NCI-H69 (cell line): ENCODE measurements at places on chromosomes 5 and 9.

GRCh38 chr5:121968910-121969607 lies 7.3 kb downstream of the SRFBP1 start:
- peak; percentile 13 for DNase-seq

DNA sequence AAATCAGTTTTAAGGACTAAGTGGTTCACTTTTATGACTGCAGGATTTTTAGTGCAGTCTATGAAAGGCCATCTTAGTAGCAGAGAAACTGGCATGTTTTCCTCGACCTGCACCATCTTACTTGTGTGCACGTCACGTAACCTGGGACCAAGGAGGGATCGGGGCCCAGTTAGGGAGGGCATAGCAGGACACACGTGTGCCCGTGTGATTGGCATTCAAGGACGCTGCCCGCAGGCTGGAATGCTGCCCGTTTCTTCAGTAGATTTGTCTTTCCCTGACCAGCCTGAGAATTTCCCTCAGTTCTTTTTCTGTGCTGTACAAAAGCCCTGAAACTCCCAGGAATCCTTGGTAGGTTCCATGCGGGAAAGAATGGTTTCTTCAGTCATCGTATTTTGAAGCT lies 196.3 kb downstream of the TRIO start:
- DNase-seq: no peak

DNA sequence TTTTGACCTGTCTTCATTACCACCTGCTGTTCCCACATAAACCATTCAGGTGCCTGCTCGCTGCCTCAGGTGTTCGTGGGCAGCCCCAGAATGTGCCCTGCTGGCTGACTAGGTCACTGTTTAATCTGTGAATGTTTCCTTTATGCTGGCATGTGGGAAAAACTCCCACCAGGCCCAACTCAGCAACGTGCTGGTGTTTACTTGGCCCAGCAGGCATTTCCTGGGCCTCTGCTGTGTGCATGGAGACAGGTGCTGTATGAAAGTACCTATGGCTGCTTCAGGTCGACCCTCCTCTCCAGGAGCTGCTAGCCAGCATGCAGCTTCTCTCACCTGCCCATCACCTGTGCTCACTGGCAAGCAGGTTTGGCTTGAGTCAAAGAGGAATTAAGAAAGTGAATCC lies 65.8 kb downstream of the RAD23B start:
- DNase-seq: peak; percentile 92

DNA sequence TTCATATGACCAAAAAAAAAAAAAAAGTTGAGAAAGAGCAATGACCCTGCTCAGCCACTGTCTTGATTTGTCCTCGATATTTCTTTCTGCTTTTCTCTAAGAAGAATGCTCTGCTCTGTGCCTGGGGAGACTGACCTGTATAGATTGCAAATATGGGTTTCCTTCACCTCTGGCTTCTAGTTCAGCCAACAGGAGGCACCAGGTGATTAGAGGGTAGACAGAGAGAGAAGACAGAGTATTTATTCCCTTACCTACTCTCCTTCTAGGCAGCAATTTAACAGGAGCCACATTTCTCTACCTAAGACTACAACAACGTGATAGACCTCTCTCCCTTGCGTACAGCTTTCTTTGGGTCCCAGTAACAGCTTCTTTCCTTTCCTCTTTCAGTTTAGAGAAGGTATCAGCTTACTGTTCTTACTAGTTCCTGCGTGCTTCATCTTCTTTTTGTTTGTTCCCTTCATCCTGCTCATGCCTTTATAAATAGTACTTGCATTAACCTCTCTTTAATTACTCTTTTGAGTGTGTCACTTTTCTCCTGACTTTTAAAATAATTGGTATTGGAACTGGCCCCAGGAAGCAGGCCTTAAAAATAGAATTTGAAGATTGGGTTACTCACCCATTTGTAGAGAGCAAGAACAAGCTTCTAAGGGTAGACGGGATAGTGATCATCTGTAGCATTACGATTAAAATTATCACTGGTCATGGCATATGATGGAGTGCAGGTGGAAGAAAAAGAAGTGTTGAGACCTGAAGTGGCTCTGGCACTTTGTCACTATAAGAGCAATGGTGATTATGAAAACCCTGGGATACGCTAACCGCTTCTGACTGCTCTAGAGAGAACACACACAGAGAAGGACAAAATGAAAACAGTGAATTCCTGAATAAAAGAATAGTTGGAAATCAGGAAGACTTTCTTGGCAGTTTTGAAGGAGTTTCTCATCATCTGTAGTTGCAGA lies 161.2 kb upstream of the FSTL4 start:
- peak; percentile 56 for DNase-seq

GRCh38 chr5:39238366-39239105 lies 19.2 kb upstream of the FYB1 start:
- no peak for DNase-seq

- DNase-seq: peak; percentile 62
These were observed 74.8 kb downstream of the GADD45G start for GRCh38 chr9:89679581-89679980.

DNA sequence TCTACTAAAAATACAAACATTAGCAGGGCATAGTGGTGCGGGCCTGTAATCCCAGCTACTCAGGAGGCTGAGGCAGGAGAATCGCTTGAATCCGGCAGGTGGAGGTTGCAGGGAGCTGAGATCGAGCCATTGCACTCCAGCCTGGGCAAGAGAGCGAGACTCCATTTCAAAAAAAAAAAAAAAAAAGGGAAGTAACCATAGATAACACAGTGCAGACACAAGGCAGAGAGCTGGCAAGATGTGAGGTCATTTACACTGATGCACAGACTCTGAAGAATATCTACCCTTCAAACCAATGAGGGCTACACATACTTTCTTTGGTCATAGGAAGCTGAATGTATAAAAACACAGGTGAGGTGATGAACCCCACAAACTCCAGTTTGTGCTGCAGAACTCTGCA lies 131.9 kb downstream of the DCP2 start:
- no peak for DNase-seq

DNA sequence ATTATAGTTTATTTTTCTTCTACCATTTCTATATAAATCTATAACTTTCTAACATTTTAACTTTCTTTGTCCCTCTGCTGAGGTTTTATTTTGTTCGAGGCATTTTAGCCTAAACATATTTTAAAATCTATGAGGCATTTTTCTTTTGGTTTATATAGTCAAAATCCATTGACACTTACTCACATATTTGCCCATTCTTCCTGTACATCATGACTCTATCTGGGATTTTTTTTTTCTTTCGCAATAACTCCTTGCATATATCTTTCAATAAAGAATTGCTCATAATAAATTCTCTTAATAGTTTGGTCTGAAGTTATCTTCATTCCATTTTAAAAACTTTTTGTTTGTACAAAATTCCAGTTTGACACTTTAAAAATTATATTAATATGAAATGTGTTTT lies 632.3 kb downstream of the TLE4 start:
- no peak for DNase-seq

DNA sequence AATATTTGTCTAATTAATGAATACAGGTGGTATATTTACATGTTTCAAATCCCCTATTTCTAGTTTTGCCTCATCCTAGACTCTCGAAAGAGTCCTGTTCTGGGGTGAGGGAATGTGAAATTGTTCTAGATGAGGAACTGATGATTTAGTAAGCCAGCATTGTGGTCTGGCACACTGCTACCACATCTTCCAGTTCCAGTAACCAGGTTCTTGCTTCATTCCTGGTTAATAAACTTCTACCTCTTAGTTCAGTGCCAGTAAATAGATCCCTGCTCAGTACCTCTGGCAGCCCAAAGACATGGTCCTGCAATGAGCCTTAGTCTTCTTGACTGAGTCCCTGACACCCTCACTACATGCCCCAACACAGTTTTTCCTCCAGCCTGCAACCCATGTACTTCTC lies 207.7 kb downstream of the SREK1 start:
- DNase-seq: no peak

GRCh38 chr9:101711330-101711941 lies 27.0 kb downstream of the GRIN3A start:
- peak; percentile 52 for DNase-seq

DNA sequence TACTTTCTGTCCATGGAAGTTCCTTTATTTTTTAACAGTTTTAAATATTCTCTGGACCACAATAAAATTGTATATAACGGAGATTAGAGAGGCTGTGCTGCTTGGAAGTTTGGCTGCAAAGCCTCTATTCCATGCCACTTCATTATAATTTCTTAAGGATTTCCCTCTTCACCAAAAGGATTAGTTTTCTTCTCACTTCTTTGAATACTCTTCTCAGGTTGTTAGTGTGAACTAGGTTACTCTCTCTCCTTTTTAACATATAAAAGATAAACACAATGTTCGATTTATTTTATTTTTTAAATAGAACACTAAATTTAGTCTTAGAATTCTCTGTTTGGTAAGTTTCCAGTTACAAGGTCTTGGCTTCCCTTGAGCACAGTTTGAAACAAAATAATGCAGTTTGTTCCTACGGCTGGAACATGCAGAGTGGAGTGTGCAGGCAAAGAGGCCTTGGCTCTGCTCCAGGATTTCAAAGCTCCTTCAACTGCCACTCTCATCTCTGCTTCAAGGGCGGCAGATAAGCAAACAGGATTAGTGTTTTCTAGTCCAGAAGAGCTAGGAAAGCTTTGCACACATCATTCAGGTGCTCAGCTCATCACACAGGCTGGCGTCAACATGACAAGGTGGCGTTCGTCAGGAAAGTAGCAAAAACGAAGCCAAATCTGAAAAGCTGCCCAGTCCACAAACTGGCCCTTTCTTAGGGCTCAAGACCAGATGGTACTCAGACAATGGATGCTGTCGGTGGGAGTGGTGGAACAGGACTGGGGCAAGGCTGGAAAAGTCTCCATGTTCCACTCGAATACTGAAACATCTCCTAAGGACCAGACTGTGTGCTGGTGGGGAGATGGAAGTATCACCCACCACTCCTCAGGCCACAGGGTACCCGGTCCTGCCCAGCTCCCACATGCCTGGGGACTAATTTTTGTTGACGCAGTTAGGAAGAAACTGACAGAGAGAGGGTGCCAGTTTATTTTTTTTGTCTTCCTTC lies 286.6 kb downstream of the CRB2 start:
- peak; percentile 97 for DNase-seq

DNA sequence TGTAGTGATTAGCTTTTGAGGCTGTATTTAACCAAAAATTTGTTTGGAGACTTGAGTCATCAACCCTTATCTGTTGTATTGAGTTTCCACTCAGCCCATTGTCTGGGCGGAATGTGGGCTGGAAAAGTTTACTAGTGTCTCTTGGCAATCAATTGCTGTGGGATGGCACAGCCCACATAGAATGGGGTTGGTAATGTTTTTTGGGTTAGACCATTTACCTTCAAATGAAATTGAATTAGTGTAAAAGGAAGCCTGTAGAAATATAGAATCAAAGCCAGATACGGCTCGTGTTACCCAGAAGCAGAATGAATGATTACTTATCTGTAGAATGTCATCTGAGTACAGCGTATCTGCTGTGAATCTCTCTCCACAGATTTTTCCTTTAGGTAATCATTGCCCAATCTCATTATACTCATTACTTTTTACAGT lies 142.9 kb downstream of the AOPEP start:
- no peak for DNase-seq

GRCh38 chr9:127912882-127913281 lies 4.0 kb downstream of the ST6GALNAC4 start:
- peak; percentile 32 for DNase-seq
